ENCODE measurements at places on chromosomes 3 and 15.
A peak's percentile ranks its signal among the peaks of the same experiment; 100 is the strongest.

- no peak for DNase-seq
Observed at GRCh38 chr15:68374168-68374745, 57.7 kb downstream of the ITGA11 start.

- peak; percentile 86 for DNase-seq
Observed at GRCh38 chr3:56467108-56467507, 1.2 kb downstream of the ERC2 start.

DNA sequence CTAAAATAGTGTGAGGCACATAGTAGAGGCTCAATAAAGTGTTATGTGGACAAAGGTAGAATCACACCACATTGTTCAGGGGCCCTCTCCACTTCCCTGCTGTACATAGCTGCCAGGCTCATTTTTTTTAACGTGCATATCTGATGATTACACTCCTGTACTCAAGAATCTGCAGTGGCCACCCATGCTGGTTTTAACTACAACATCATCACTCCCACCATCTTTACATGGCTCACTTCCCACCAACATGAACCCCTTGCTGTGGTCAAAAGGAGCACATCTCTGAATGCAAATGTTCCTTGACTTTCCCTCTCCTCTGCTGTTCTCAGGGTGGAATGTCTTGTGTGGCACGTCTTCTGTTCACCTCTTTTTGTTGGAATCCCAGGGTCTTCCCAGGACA, 76.7 kb downstream of the FEM1B start:
- DNase-seq = no peak

- no peak for DNase-seq
Observed at GRCh38 chr3:107430996-107431245, 53.7 kb downstream of the CCDC54 start.

DNA sequence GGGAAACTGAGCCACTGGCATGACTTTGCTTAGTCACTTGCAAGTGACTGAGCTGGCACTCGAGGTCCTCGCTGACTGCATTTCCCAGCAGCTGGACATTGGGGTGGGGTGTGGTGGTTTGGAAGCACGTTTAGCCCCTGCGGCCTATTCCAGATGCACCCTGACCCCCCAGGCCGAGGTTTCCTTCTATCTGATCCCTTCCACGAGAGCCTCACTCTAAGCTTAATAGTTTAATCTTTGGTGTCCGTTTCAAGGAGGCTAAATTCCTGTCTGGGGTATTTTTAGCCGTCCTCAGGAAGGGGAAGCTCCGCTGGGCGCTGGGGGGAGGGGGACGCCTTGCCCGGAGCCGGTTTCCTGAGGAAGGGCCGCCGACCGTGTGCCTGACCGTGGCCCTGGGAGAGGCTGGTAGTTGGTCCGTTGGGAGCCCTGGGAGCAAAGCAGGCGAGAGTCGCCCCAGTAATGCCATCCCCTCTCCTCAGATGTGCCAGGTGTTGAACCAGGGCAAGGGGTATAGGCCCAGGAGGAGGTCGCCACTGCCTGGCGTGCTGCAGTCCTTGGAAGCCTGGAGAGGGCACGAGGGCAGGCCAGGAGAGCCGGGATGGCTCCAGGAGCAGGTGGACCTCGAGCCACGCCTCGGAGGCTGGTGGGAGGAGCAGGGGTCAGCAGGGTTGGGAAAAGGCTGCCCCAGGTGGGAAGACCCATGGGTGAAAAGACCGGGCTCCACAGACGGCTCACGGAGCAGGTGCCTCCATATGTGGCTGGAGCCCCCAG, 37.2 kb downstream of the IDH2 start:
- DNase-seq = no peak

- no peak for DNase-seq
Observed at GRCh38 chr15:64045774-64046420, 388 bp downstream of the DAPK2 start.

- no peak for DNase-seq
Observed at GRCh38 chr15:59491062-59491461, 53.1 kb downstream of the FAM81A start.

- DNase-seq = no peak
Observed at GRCh38 chr15:75356006-75356405, 9.2 kb downstream of the NEIL1 start.

- DNase-seq = no peak
Observed at GRCh38 chr3:87546216-87546615, 269.8 kb upstream of the POU1F1 start.

DNA sequence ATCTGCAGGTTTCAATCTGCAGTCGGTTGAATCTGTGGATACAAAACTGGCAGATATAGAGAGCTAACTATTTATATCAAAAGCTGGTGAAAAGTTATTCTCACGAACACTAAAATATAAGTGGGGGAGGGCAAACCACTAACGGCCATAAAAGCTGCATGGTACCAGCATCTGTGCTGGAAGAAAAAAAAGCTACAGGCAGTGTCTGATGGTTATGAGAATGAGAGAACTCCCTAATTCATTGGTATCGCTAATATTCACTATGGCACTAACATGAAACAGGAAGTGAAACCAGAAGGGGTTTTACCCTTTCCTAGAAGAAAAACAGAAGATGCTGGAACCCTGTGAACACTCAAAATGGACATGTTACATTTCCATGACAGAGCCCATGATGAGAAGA, 15.9 kb downstream of the CEP70 start:
- no peak for DNase-seq

DNA sequence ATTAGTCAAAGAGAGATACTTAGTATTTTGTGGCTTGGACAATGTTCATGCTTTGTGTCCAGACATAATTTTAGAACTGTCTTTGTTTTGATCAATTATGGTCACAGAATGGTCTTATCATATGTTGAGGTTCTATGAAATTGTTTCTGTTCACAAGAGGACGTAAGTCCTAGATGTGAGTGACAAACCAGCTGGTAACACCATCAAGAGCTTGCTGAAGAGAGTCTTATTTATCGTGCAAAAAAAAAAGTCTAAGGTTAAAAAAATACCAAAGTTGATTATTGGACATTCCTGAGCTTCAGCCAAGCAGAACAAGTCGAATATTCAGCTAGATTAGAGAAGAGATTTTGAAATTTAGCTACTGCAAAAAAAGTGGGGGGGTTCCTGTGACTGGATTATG, 495.9 kb upstream of the NAALADL2 start:
- no peak for DNase-seq

DNA sequence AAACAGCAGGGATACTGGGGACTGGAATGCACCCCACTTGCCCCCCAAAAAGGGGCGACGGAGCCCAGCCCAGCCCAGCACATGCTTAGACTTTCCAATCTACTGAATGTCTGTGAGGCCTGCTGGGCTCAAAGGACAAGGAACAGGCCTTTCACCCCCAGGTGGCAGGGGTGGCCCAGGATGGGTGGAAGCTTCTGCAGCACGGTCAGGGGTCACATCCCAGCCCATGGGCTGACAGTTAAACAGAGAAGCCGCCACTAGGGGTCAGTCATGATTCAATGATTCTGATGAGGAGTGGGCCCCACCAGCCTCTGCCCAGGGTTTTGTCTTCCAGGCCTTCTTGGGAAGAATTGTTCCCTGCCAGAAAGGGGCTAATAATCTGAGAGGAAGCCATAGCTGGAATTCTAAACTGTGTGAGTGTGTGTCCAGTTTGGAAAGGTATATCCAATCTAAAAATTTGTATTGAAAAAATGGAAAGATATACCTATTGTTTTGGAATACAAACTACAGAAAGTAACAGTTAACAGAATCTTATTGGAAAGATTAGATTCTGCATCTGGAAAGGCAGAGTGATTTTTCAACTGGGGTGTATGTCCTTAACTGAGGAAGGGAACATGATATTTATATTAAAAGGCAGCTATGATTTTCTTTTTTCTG, 2.2 kb downstream of the CHRNB4 start:
- DNase-seq = peak; percentile 28

DNA sequence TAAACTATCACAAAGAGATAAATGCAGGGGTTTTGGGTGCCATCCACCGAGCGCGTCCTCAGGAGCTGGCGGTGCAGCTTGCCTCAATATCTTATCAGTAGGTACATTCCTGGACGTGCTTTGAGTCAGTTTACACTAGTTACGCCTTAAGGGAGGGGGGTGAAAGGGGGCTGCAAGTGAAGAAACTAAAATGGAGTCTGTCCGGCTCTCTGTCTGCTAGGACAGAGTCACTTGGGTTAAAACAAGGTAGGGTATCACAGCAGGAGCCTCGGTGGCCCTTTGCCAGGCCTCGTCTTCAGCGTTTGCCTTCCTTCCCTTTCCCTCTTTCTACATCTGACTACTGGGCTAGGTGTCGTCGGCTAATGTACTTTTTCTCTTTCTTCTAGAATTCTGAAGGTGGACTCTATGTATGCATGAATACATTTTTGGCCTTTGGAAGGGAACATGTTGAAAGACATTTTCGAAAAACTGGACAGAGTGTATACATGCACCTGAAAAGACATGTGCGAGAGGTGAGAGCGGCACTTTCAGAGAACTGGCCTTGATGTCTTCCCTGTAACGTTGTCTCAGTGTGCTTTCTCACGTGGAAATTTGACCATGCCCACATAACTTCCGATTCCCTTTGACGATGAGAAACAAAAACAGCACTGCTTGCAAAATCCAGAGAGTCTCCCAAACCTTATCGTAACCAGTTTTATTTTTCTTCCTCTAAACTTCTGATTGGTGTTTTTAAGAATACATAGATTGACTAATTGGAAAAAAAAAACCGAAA, 28.8 kb downstream of the USP13 start:
- DNase-seq = no peak

DNA sequence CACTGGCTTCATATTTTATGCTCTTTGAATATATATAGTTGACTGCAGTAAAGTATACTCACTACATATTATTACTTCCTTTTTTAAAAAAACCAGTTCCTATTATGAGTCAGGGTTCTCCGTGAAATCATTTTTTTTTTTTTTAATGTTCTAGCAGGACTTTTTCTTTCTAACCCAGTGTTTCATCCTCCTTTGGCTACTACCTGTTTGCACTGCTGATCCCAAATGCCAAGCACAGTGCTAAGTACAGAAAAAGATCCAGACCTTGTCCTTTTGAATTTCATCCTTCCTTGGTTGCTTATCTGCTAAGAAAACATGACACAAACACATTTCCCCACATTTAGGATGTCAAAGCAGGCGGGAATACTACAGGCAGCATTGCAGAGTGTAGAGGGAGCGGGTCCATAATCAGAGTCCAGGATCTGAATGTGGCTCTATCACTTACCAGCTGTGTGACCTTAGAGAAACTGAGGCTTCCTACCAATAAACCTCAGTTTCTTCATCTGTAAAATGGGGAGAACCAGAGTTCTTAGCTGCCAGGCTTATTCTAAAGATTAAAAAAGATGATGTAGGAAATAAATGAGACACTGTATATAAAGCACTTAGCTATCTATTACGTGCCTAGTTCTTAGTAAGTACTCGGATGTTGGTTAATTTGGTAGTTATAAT, 37.2 kb upstream of the ANPEP start:
- no peak for DNase-seq

- DNase-seq = no peak
Observed at GRCh38 chr3:160879859-160880258, 123.8 kb downstream of the PPM1L start.

DNA sequence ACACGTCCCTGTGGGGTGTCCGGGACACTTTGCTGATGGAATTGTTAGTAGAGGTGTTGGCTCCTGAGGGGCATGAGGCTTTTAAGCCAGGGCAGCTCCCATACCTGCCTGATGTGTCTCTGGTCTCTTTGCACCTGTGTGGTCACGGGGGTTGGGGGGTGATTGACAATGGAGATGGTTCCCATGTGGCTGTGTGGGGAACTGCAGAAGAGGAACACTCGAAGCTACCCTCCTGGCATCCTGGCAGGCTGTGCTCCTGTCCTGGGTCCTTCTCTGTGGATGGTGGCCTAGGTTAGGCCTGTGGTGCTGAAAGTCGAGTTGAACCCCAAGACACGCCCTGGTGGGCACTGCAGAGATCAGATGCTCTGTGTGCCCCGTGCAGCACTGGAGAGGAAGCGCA, 73.4 kb downstream of the HMCES start:
- no peak for DNase-seq

DNA sequence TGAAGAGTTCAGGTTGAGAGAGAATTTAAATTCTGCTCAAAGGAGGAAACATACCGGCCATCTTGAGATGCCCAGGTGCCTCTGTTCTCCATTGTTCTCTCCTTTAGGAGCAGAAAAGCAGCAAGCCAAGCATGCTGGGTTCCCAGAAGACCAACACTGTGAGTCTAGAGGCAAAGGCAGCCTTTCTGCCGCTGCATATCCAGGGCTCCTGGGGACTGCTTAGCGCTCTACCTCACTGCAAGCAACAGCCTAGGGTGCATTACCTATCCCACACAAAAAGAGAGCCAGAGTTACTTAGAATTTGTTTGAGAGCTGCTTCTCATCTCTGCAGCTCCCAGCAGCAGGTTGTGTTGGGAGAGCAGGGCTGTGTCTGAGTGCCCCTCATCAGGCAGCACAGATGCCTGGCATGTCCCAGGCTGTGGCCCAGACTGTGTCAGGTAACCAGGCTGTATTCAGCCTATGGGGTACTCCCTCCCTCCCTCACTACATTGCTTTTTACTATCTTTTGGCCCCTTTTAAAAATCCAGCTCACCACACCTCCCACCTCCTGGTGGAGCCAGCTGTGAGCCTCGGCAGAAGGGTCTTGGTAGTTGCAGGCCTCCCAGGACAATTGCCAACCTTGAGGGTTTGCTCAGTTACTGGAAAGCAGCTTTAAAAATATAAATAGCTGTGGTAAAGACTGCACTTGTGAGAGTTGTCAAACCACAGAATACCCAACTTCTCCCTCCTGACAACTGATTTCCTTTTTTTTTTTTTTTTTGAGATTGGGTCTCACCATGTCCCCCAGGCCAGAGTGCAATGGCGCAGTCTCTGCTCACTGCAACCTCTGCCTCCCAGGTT, 30.2 kb downstream of the BCL2L10 start:
- no peak for DNase-seq

DNA sequence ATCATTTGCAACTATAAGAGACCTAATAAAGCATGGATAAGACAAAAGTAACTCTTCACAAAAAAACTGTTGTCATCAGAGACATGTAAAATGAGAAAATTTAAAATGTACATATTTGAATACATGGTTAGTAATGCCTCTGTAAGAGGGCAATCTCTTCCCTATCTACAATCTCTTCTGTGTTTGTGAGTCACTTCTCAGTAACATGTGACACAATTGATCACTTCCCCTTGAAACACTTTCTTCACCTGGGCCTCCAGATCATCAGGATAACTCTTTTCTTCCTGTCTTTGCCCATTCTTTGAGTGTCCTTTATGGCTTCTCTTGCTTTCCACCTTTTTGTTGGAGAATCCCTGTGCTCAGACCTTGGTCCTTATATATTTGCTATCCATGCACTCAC, 50.4 kb downstream of the TFDP2 start:
- DNase-seq = no peak

DNA sequence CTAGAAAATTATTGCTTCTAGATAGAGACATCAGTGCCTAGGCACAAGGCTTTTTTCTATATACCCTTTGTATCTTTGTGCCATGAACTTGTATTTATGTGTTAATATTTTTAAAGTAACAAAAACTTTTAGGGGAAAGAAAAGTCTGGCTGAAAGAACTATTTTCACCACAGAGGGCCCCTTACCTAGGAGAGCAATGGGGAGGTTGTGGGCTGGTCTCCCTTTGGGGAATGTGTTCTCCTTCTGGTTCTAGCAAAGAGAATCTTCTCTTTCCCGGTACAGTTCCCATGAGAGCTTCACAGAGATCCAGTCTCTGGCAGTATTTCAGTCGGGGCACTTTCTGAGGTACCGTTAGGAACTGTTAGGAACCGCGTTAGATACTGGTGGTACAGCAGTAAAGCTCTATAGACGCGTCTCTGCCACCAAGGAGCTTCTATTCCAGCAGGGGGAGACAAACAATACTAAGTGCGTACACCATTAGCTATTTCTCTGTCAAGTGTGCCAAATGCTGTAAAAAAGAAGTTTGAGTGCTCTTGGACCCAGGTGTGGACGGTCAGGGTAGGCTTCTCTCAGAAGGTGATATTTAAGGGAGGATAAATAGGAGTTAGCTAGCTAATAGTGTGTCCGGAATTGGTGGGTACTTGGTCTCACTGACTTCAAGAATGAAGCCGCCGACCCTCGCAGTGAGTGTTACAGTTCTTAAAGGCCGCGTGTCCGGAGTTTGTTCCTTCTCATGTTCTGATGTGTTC, 4.6 kb upstream of the EPB42 start:
- DNase-seq = peak; percentile 41

Measured in SHP77 treated with DMSO at 0.1 percent for 48 hours (cell line).